ENCODE measurements at places on chromosomes 6 and 20.

- DNase-seq, result no peak
Measured at GRCh38 chr20:3751675-3752385, 15.7 kb downstream of the ADISSP start.

DNA sequence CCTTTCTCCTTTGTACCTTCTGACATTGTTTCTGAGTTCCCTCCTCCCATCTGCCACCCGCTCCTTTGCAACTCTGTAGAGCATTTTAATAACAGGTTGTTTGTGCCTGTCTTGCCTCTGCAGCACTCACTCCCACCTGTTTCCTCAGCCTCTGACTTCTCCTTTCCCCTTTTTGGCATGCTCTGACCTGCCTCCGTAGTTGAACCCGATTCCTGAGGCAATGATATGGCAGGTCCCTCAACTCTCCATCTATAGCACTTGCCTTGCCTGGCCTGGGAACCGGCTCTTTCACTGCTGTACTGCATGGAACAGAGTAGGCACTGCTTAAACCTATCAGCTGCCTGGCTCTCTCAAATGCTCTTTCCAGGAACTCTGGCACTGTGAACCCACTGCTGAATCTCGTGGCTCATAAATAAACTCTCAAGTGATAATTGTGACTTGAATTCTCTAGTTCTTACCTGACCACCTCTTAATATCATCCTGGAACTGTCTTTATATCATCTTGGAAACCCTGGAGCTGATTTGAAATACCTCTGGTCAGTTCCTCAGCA, 50.3 kb downstream of the UTRN start:
- DNase-seq, result no peak

GRCh38 chr6:132788658-132789395, 9.6 kb downstream of the SLC18B1 start:
- DNase-seq, result no peak

DNA sequence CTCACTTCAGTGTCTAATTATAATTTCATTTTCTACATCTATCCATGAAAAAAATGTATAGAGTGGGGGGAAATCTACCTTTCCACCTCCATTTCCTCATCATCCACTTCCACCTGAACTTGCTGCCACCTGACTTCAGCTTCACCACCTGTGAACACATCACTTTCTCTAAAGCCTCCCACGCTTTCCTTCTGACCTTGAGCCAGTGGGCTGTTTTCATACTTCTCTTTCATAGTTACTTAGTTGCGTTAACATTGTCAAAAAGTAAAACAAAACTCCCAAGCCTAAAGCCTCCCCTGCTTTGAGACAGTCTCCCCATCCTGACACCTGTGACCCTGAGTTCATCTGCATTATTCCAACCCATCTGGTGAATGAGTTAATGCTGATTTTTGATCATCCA, 47.3 kb downstream of the KLHL31 start:
- no peak for DNase-seq

DNA sequence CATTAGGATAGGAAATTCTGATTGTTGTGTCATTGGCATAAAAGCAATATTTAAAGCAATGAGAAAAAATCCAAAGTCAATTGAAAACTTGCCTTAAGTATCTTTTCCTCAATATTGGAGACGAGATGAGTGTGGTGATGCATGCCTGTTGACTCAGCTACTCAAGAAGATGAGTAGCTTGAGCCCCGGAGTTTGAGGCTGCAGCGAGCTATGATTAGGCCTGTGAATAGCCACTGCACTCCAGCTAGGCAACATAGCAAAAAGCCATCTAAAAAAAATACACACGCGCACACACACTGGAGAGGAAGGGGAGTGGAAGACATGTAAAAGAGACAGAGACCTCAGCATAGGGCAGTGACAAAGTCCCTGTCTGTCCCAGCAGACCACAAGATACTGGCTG, 9.7 kb upstream of the MARCKS start:
- DNase-seq, result peak; percentile 41

DNA sequence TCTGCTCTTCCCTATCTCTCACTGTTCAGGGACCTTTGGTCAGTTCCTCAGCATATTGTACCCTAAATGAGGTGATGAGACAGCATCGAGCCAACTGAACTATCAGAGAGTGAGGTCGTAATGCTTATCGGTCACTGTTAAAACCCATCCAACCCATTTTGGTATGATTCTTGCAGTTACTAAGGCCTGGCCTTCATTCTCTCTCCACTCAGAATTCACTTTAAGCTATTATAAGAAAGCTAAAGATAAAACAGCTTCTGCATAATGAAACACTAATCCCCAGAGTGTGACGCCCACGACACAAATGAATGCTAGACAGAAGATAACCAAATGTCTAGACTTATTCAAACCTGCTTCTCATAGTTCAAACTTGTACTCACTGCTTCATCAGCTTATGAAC, 175.8 kb downstream of the GMPR start:
- no peak for DNase-seq

GRCh38 chr20:32611286-32611685, 26.2 kb upstream of the NOL4L start:
- DNase-seq, result no peak

GRCh38 chr6:31877651-31878161, 1.1 kb downstream of the SLC44A4 start:
- DNase-seq, result no peak

GRCh38 chr6:8389036-8389818, 46.1 kb downstream of the SLC35B3 start:
- DNase-seq, result no peak

DNA sequence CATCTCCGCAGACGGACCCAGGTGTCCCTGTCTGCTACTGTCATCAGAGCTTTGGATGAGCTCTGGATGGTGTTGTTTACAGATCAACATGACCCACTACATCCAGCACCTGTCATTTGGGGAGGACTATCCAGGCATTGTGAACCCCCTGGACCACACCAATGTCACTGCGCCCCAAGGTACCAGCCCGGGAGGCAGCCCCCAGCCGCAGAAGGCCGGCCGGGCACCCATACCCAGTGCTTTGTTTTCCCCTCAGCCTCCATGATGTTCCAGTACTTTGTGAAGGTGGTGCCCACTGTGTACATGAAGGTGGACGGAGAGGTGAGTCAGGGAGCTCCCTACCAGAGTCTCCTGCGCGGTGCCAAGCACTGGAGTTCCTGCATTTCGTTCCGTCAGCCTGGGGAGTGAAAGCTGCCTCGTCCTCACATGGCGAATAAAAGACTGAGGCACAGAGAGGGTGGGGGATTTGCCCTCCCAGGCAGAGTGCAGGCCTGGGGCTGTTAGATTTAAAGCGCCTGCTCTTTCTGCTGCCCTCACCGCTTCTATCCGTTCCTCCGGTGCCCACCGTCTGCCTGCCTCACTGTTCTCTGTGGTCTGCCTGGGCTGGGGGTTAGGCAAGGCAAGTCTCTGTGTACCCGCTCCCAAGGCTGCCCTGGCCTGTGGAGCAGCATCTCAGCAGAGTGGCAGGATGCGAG, 14.2 kb downstream of the ERGIC3 start:
- no peak for DNase-seq

DNA sequence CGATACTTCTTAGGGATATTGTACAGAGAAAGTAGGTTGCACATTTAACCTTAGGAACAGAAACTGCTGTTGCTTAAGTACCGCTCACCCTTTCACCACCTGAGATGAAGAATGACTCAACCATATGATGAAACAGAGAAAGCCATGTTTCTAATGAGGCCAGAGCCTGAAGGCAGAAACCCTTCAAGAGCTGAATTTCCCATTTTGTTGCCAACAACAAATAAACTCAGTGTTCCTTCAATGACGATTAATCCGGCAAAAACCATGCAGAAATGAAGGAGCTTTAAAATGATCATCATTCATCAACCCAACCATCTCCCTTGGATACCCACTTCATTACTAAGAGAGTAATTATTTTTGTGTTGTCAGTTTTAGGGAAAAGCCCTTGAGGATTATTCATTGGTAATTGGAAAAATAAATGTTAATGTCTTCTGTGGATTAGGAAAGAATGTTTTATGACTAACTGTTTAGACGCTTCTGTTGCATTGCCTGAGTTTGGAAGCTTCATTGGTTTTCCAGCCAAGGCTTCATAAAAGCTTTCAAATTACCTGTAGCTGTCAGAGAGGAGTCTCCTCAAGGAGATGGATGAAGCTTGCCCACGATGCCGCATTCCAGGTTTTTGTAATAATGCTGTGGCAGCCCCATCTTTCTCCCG, 112.1 kb upstream of the IYD start:
- peak; percentile 89 for DNase-seq

DNA sequence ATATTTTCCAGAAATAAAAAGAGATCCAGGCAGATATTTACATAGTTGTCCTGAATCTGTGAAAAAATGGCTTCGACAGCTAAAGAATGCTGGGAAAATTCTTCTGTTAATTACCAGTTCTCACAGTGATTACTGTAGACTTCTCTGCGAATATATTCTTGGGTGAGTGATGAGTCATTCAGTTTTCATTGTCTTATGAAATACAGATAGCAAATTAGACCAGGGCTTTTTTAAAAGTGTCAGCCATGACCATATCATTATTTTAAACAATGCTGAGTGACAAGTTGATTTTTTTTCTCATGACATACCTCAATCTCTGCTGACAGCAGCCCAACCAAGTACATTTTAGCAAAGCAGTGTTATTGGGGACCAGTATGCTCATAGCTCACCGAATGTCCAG, 32.8 kb downstream of the TSPYL4 start:
- DNase-seq, result peak; percentile 47

GRCh38 chr20:6857927-6858326, 90.4 kb downstream of the BMP2 start:
- DNase-seq, result no peak

DNA sequence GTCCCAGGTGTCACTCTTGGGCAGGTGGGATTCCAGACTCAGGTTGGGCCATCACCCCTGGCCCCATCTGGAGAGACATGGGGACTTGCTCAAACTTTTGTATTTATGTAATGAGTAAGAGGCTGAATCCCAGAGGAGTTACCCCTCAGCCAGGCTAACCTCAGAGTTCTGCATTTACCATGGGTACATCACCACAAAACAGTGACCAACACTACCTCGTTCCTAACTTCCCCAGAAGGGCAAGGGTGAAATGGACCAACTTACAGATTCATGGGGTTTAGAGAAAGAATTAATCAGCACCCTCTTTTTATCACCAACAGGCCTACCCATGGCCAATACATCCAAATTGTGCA, 259.9 kb upstream of the MARCKS start:
- peak; percentile 11 for DNase-seq

DNA sequence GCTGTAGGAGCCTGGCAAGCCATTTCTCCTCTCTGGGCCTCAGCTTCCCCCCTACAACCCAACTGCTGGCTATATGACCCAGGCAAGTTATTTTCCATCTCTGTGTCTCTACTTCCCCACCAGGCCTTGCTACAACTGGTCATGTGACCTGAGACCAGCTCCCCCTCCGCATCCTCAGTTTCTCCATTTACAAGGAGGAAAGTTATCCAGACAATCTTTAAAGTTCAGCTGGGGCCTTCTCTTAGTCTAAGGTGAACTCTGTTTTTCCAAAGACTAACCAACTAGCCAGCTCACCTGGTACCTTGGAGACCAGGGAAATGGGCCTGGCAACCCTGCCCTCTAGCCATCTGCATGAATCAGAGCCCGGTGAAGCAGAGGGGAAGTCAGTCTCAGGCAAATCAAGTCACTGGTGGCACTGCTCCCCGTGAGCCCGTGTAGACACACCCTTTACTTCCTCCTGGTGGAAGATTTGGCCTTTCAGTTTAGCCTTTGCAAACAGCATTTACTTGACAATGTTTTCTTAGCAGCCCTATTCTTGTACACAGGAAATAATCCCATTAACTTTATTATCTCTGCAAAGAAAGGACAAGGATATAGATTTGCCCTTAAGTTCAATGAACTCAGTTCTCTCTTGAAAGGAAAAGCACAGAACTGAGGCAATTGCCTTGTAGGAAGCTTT, 157.7 kb downstream of the VEGFA start:
- DNase-seq, result no peak

- DNase-seq, result no peak
Measured at GRCh38 chr20:15951658-15952057, 621.6 kb downstream of the KIF16B start.

GRCh38 chr6:162337412-162337811, 390.2 kb downstream of the PRKN start:
- no peak for DNase-seq

GRCh38 chr6:151757506-151757955, 50.0 kb upstream of the ESR1 start:
- DNase-seq, result peak; percentile 1

GRCh38 chr20:44218446-44218845, 7.9 kb upstream of the OSER1 start:
- no peak for DNase-seq

- peak; percentile 42 for DNase-seq
Measured at GRCh38 chr6:159727717-159728445, 575 bp downstream of the WTAP start.

GRCh38 chr6:32118782-32119628, 9.0 kb downstream of the ATF6B start:
- peak; percentile 88 for DNase-seq

- DNase-seq, result no peak
Measured at GRCh38 chr20:37535443-37536132, 7.9 kb upstream of the BLCAP start.
